ENCODE measurements at places on chromosomes 3 and 15. TPM values are rescaled to one million over a fixed set of nuclear protein-coding genes. Genes with fewer than 3 reads are reported as not detected.

VGLL4 gene
- total RNA-seq = 128 TPM

LPP gene
- 2,241 TPM for total RNA-seq

DNA sequence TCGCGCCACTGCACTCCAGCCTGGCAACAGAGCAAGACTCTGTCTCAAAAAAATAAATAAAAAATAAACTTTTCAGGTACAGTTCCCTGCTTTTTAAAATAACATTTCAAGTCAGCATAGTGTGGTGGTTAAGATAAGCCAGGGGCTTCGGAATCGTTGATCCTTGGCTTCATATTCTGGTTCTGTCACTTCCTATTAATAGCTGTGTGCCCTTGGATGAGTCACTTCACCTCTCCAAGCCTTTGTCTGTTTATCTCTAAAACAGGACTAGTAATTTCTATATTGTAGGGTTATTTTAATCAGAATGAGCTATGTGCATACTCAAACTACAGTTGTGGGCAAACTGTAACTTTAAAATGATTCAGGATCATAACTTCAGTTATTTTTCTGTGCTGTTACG lies 53.8 kb upstream of the SENP5 start:
- ATAC-seq = no peak

GRCh38 chr15:80695911-80696661 lies 976 bp downstream of the ABHD17C start:
- ATAC-seq = no peak

Data from gastroesophageal sphincter (tissue), 4 donors.